ENCODE measurements at places on chromosomes 2 and 18.

DNA sequence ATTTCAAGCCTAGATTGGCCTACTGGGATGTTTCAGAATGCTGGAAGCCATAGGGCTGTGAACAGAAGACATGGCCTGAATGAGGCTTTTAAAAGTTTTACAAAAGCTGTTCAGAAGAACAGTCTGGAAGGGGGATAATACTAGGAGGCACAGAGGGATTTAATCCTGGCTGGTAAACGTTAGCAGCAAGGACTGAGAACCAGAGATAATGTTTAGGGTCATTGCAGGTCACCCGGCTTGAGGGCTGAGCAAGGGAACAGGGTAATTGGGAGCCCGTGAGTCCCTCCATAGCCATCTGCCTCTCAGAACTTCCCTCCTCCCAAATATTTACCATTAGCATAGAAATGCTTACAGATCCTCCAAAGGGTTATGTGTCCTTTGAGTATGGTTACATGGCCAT is 765.4 kb downstream of the TMEM182 start:
- no peaks in the 10 kb centered on the region for H3K36me3 ChIP-seq
- no peak overlapping the region for H3K27ac ChIP-seq
- DNase-seq: no peak
- H3K4me1 ChIP-seq: no peaks in the 10 kb centered on the region
- H3K4me3 ChIP-seq: no peak overlapping the region
- no peaks in the 10 kb centered on the region for H3K27me3 ChIP-seq

- no peak overlapping the region for H3K4me3 ChIP-seq
- no peaks in the 10 kb centered on the region for H3K36me3 ChIP-seq
- no peaks in the 10 kb centered on the region for H3K4me1 ChIP-seq
- H3K27me3 ChIP-seq: peaks cover 12% of the 10 kb centered on the region
- no peak for DNase-seq
These were observed 377.9 kb downstream of the DLGAP1 start for GRCh38 chr18:4077204-4077603.

GRCh38 chr2:106034325-106034724 is 159.8 kb downstream of the UXS1 start:
- peaks cover 2% of the 10 kb centered on the region for H3K36me3 ChIP-seq
- H3K27me3 ChIP-seq: no peaks in the 10 kb centered on the region
- H3K4me1 ChIP-seq: peaks cover 22% of the 10 kb centered on the region
- H3K27ac ChIP-seq: no peak overlapping the region
- no peak for DNase-seq
- H3K4me3 ChIP-seq: no peak overlapping the region

DNA sequence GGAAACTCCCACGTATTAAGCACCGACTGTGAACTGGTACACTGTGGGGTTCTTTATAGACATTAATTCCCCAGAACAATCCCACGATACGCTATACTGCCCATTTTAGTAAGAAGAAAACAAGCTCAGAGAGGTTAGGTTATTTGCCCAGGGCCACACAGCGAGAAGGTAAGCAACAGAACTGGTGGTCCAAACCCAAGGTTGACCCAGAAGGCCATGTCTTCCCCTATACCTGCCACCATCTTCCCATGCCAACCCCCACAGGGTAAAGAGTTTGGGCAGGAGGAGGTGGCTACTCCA is 69.9 kb downstream of the MARCO start:
- H3K4me3 ChIP-seq: no peak overlapping the region
- no peaks in the 10 kb centered on the region for H3K4me1 ChIP-seq
- DNase-seq: no peak
- H3K27me3 ChIP-seq: peaks cover 62% of the 10 kb centered on the region

- no peaks in the 10 kb centered on the region for H3K36me3 ChIP-seq
- no peak for DNase-seq
- no peak overlapping the region for H3K4me3 ChIP-seq
- no peaks in the 10 kb centered on the region for H3K27me3 ChIP-seq
- no peaks in the 10 kb centered on the region for H3K4me1 ChIP-seq
- no peak overlapping the region for H3K27ac ChIP-seq
These were observed 30.3 kb upstream of the ZSWIM2 start for GRCh38 chr2:186879312-186879711.

DNA sequence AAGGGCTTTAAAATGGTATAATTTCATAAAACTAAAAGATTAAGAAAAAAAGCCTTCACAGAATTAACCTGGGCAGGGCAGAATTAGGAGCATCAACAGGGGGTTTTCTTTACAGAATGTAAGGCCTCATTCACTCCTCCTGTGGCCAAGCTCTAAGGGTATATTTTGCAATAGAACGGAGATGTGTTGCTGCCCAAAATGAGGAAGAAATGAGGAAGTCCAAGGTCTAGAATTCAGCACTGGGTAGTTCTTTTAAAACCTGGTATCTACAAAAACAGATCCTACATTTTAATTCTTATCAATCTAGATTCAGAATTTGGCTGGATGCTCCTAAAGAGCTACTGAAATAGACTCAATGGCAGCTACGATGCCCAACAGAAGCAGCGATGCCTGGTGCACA is 101.8 kb downstream of the AKAIN1 start:
- peaks cover 15% of the 10 kb centered on the region for H3K27me3 ChIP-seq
- H3K4me1 ChIP-seq: no peaks in the 10 kb centered on the region
- H3K27ac ChIP-seq: no peak overlapping the region
- no peaks in the 10 kb centered on the region for H3K36me3 ChIP-seq

GRCh38 chr2:14454202-14454601 is 178.3 kb upstream of the LRATD1 start:
- H3K4me1 ChIP-seq: no peaks in the 10 kb centered on the region
- DNase-seq: no peak
- no peak overlapping the region for H3K4me3 ChIP-seq
- H3K27me3 ChIP-seq: no peaks in the 10 kb centered on the region
- peaks cover 1% of the 10 kb centered on the region for H3K36me3 ChIP-seq

DNA sequence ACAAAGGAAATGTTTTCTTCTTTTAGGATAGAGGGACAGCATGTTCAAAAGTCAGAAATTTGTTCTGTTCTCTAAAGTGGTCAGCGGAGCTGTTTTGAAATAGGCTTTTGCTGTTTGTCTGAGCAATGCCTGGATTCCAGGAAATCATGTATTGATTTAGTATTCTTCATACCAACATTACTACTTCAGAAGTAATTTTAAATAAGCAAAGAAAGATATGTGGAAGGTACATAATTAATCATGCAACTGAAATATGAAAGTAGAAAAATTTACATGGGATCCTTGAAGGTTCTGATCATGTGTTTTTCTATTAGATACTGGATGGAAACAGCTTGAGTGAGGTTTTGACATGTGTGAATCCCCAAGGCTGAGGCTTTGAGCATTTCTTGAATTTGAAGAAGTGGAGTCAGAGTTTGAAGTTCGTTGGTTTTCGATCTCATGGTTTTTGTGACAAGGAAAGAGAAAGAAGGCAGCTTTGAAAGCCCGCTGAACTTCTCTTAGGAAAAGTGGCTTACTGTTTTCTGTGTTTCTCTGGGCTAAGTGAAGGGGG is 220.0 kb downstream of the LDLRAD4 start:
- peak overlapping the region; percentile 31 for H3K4me3 ChIP-seq
- H3K36me3 ChIP-seq: no peaks in the 10 kb centered on the region
- no peaks in the 10 kb centered on the region for H3K27me3 ChIP-seq
- DNase-seq: no peak
- H3K27ac ChIP-seq: peak overlapping the region; percentile 73
- peaks cover 18% of the 10 kb centered on the region for H3K4me1 ChIP-seq

- no peak for DNase-seq
- H3K36me3 ChIP-seq: no peaks in the 10 kb centered on the region
- H3K27me3 ChIP-seq: no peaks in the 10 kb centered on the region
- no peaks in the 10 kb centered on the region for H3K4me1 ChIP-seq
- H3K4me3 ChIP-seq: no peak overlapping the region
These were observed 9.3 kb upstream of the LRRC30 start for GRCh38 chr18:7221424-7222155.
